Activated CD8-positive, alpha-beta memory T cell treated with anti-CD3 and anti-CD28 coated beads, Interleukin-2, amount 50 U/mL, for 48 hours (primary cell): ENCODE measurements at places on chromosomes 13 and 19.

DNA sequence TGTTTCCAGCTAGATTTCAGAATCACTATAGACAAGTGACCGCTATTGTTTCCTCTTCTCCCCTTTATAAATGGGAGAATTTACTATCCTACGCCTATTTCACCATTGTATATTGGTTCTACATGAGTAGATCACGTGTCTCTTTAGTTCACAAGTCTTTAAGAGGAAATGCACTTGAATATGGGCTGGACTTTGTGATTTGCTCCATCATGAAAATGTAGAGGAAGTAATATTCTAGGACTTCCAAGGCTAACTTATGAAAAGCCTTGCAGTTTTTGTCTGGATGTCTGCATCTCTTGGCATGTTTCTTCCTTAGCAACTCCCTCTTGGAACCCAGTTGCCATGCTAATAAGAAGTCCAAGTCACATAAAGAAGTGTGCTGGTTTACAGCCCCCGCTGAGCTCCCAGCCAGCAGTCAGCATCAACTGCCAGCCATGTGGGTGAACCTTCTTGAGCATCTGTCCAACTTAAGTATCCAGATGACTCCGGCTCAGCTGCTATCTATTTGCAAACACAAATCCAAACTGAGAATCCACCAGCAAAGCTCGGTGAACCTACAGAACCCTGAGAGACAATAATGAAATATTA lies 4.8 kb upstream of the FBXL3 start:
- no peak for DNase-seq

DNA sequence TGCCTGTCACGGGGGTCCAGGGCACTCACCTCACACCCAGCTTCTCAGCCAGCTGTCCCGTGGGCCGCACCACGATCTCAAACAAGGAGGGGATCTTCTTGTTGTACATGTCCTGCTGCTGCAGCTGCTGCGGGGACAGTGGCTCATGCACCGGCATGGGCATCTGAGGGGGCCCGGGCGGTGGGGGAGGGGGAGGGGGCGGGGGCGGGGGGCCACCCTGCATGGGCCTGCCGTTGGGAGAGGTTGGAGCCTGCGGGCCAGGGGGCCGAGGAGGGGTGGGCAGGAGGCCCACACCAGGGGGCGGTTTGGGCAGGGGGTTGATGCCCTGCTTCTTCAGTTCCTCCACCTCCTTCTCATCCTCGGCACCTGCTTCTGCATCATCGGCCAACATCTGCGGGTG lies 23.9 kb upstream of the TMEM160 start:
- no peak for DNase-seq

- DNase-seq = no peak
These were observed 193.6 kb downstream of the KCNRG start for GRCh38 chr13:50208826-50209335.

- no peak for DNase-seq
These were observed 3.7 kb downstream of the REXO1 start for GRCh38 chr19:1844513-1845124.

DNA sequence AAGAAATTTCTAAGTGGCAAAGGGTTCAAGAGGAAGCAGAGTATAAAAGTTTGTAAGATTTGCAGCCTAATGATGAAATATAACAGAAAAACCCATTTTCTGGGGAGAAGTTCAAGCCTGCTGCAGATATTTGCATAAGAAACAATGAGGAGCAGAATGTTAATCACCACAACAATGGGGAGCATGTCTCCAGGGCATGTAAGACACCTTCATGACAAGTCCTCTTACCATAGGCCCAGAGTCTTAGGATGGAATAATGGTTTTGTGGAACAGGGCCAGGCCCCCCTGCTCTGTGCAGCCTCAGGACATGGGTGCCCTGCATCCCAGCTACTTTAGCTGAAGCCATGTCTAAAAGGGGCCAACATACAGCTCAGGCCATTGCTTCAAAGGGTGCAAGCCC lies 809.0 kb upstream of the SLITRK5 start:
- DNase-seq = no peak
